ENCODE measurements at places on chromosomes 3 and 15. TPM values are rescaled to one million over a fixed set of nuclear protein-coding genes. Genes with fewer than 3 reads are reported as not detected.

DNA sequence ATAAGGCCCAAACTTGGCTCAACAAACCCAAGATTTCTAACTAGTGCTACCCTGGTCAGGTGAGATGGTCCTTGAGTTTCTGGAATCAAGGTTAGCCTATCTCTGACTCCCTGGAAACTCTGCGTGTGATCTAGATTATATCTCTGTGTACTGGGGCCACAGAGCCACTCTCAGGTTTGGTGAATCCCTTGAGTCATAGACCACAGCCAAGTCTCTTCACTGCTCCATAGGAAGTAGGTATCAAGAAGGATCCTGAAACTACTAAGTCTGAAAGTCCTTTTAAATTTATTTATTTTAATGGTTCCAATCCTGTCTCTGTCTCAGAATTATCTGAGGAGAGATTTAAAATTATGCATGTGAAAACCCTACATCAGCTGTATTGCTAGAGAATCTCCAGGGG is 99.1 kb downstream of the TUSC7 start:
- DNase-seq = no peak

- DNase-seq = peak; percentile 36
Observed at GRCh38 chr3:162491952-162492351, 995.3 kb downstream of the OTOL1 start.

DNA sequence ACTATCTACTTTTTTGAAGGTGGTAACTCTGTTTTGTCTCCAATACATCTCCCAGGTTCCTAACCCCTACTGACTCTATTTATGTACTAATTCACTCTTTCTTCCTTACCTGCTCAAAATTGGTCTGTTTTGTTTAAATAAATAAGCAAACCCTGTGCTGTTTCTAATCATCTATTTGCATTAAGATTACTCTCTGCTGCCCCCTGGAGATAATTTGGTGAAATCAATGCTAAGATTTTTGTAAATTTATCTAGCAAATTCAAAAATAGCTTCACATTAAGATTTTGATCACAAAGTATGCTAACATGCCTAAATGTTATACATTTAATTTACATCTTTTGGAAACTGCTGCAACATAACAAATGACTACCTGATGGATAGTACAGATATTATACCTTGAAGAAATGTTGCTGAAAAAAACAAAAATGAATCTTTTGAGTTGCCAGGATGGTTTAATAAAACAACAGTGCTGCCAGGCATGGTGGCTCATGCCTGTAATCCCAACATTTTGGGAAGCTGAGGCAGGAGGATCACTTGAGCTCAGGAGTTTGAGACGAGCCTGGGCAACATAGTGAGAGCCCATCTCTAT is 4.4 kb upstream of the CD200R1 start:
- peak; percentile 39 for DNase-seq

- no peak for DNase-seq
Observed at GRCh38 chr3:139248593-139249255, 95.1 kb upstream of the MRPS22 start.

- peak; percentile 8 for DNase-seq
Observed at GRCh38 chr3:159486580-159486979, 502.1 kb upstream of the IL12A start.

GRCh38 chr3:6367171-6367570 is 493.7 kb upstream of the GRM7 start:
- no peak for DNase-seq

GRCh38 chr3:88809993-88810392 is 297.4 kb upstream of the EPHA3 start:
- DNase-seq = peak; percentile 35

GRCh38 chr3:134311265-134311664 is 60.6 kb upstream of the RYK start:
- peak; percentile 77 for DNase-seq

DNA sequence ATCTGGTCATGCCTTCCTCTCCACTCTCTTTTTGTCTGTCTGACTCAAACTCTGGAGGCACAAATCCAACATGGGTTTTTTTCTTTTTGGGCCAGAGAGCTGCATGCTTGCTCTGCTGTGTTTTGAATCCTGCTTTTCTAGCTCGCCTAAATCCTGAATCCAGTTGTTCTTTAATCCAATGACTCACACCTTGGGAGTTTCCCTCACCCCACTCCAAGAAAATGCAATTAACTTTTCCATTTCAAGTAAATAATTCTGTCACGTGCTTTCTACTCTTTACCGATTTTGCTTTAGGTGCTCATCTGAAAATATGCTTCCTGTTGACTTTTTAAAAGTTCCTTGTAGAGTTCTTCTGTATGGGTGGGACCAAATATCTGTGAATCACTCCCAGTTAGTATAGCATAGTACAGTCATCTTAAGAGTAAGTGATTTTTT is 47.6 kb downstream of the SLMAP start:
- DNase-seq = peak; percentile 97

GRCh38 chr3:67048067-67048714 is 50.1 kb downstream of the KBTBD8 start:
- no peak for DNase-seq

DNA sequence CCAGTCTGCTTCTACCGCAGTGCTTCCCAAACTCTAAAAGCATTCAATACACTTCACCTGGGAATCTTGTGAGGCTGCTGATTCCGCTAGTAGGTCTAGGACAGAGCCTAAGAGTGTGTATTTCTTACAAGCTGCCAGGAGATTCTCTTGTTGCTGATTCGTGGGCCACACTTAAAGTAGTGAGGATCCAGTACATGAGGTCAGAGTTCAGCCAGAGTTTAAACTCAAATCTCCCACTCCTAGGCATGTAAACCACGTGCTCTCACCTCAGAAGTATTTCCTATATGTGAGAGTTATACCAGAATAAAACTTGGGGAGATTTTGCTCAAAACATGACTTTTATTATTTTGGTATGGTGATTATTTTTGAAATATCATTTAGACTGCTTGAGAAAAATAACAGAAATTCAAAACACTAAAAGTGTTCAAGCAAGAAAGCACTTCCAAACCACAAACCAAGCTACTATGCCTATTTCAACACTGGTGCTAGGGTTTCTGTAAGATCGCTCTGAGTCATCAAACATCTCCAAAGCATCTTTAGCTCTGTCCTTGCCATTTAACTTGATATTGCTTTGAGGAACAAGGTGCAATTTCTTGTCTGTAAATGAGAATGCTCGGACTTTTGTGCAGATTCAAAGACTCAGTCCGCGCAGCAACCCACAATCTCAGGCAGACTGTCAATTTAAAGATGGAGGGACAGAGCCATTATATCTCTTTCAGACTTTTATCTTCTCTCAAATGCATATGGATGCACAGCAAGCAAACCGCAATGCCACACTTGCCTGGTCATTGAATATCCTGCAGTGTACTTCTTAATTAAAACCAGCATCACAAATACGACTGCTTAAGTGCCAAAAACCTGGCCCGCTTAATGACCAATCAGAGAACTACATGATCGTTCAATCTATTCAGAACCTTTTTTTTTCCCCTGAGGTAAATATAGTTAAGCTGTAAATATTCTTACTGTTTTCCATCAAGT is 59.8 kb downstream of the AGTR1 start:
- peak; percentile 65 for DNase-seq

GRCh38 chr15:101318147-101318819 is 23.2 kb upstream of the SNRPA1 start:
- DNase-seq = no peak

DNA sequence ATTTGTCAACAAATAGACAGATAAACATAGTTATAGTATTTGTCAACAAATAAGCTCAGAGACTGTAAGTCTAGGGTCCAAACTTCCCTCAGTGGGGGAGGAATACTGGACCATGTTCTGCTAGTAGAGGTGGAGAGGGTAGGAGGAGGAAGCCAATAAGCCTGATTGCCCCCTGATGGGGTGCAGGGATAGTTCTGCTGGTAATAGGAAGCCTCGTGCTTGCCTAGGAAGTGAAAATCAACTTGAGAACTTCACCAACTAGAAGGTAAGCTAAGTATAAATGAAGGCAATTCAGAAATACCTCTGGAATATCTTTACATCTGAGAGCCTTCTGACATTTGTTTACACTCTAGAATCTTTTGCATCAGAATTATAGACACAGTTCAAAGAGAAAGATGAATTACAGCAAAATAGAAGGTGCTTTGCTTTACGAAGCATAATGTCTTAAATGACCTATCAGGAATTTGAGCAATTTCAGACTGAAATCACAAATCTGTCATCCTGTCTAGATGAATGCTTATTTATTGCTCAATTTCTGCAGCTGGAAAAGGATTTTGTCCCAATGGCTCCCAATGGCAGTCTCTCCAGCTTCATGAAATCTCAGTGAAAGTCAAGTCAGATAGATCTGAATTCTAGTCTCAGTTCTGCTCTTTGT is 225.6 kb upstream of the TBC1D5 start:
- DNase-seq = no peak

- no peak for DNase-seq
Observed at GRCh38 chr15:83115410-83115809, 8.0 kb downstream of the TM6SF1 start.

DNA sequence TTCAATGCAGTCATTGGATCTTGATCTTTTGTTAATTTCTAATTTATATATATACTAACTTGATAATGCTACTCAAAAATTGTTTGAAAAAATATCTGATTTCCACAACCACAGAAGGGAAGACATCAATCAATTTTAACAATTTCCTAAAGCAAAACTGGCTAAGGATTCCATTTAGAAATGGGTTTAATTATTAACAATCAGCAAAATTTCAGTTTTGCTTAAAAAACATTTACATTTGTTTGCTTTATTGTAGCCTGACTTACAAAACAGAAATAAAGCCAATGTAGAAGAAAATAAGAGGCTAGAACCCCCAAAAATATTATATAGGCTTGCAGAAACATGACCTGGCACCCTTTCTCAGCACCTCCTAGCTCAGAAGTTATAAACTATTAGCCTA is 74.9 kb downstream of the LRRFIP2 start:
- DNase-seq = no peak

- no peak for DNase-seq
Observed at GRCh38 chr15:99427210-99427609, 138.6 kb upstream of the MEF2A start.

- DNase-seq = peak; percentile 82
Observed at GRCh38 chr3:172181932-172182586, 142.7 kb downstream of the FNDC3B start.

DUOXA2 gene
- not detected for total RNA-seq

C3orf49 gene
- not detected for total RNA-seq

PIGZ gene
- under 0.01 TPM for total RNA-seq

OCA2 gene
- under 0.01 TPM for total RNA-seq

DPPA2 gene
- not detected for total RNA-seq

GANC gene
- total RNA-seq = 19.2 TPM

PLCH1 gene
- not detected for total RNA-seq

GOLGA6L7 gene
- not detected for total RNA-seq

PPARG gene
- 21.9 TPM for total RNA-seq

Data from IMR-90 (cell line).